ENCODE measurements at places on chromosomes 1 and 21.

GRCh38 chr1:25501235-25502058 lies 42.0 kb upstream of the LDLRAP1 start:
- DNase-seq: no peak

DNA sequence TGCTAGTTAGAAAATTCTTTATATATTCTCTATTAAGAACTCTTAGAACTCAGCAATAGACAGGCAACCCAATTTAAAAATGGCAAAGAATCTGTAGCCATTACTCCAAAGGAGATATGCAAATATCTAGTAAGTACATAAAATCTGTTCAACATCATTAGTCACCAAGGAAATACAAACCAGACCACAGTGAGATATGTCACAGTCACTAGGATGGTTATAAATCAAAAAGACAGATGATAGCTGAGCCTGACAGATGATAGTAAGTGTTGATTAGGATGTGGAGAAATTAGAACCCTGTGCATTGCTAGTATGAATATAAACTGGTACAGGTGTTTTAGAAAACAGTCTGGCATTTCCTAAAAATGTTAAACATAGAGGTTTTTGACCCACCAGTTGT lies 26.6 kb downstream of the SRSF11 start:
- DNase-seq: no peak

- DNase-seq: no peak
Observed at GRCh38 chr1:22854688-22855565, 117.7 kb downstream of the LACTBL1 start.

DNA sequence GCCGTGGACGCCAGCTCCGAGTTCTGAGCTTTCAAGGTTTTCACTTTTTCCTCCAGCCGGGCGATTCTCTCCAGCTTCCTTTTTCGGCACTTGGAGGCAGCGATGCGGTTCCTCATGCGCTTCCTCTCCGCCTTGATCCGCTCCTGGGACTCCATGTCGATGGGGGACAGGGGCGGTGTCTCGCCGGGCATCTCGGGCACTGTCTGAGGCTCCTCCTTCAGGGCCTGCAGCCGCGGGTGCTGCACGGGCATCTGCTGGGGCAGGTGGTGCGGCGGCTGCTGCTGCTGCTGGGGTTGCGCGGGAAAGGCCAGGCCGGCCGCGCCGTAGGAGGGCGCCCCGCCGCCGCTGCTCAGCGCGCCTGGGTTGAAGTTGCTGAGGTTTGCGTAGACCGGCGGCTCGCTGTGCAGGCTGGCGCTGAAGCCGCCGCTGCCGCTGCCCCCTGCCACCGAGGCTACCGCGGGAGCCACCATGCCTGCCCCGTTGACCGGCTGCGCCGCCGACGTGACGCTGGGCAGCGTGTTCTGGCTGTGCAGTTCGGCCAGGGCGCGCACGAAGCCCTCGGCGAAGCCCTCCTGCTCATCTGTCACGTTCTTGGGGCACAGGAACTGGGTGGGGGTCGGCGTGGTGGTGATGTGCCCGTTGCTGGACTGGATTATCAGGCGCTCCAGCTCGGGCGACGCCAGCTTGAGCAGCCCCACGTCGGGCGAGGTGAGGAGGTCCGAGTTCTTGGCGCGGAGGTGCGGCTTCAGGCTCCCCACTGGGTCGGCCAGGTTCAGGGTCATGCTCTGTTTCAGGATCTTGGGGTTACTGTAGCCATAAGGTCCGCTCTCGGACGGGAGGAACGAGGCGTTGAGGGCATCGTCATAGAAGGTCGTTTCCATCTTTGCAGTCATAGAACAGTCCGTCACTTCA lies 1.4 kb downstream of the JUN start:
- peak; percentile 55 for DNase-seq

DNA sequence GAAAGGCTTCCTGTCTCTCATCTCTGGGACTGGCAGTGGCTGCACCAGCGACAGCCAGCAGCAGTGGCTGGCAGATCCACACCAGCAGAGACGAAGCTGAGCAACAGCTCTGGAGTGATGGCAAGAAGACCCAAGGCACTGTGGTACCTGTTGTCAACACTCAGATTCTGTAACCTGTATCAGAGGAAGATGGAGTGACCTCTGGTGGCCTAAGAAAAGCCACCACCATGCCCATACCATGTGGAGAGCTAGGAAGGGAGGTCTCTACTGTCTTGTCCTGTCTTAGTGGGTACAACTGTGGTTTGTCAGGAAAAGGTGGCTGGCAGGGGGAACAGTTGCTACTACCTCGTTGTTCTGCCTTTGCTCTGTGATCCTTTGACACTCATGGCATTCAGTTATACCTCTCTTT lies 22.5 kb upstream of the RHBDL2 start:
- DNase-seq: no peak

GRCh38 chr21:45588086-45588825 lies 46.0 kb upstream of the SLC19A1 start:
- DNase-seq: no peak

DNA sequence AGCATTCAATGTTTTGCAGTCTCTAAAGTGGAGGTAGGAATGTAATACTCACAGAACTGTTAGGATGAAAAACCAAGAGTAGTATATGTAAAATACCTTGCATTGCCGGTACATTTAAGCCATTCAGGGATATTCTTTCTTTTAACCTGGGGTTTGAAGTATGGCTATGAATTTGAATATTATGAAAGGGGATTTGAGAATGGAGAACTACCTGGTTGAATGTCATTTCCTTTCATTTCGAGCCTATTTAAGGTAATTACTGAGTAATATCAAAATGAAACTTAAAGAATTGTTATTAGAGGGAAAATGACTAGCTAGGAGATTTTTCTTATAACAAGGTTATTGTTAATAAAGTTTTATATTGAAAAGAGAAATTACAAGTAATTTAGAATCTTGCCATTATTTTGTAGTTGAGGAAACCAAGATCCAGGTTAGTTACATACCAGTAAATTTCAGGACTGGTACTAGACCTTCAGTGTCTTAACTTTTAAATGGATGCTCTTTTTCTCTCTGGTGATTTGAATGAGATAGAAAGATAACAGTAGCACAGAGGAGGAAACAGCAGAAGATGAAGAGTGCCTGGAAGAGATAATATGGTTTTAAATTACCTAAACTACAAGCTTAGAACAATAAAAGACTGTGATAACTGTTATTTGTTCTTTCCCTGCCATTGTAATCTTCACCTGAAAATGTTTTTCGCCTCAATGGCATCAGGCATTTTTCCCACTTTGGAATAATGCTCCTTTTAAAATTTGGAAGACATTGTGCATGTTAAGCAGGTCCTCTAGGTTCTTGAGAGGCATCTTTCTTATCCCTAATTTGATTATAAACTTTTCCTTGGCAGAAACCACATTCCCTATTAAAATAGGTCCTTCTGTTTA lies 103.2 kb downstream of the PKN2 start:
- DNase-seq: no peak

- DNase-seq: no peak
Observed at GRCh38 chr1:175043824-175044223, 20.6 kb upstream of the MRPS14 start.

- no peak for DNase-seq
Observed at GRCh38 chr1:219659684-219660083, 46.8 kb upstream of the ZC3H11B start.

DNA sequence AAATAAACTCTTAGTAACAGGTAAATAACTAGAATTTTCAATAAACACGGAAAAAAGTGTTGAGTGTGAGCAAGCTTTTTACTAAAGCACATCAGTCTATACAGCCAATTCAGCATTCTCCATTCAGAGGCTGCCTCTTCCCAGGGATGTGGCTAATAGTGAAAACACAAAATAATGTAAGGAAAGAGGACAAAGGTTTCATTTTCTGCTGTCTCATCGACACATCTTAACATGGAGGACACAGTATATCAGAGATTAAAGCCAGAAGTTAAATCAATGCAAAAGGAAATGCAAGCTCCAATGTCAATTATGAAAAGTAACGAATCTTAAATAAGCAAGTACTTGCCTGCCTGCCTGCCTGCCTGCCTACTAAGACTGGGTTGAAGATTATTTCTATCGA lies 43.2 kb downstream of the LUZP1 start:
- DNase-seq: no peak

GRCh38 chr1:155305881-155306391 lies 2.7 kb upstream of the FDPS start:
- no peak for DNase-seq

GRCh38 chr1:94602316-94602715 lies 60.8 kb upstream of the F3 start:
- DNase-seq: no peak

DNA sequence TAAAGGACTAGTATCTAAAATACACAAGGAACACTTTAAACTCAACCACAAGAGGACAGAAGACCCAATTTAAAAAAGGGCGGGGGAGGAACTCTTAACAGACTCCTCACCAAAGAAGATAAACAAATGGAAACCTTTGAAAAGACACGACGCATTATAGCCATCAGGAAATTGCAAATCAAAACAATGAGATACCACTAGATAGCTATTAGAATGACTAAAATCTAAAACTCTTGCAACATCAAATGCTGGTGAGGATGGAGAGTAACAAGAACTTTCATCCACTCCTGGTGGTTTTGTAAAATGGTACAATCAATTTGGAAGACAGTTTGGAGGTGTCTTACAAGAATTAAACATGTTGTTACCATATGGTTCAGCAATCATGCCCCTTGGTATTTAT lies 708.2 kb downstream of the BRINP3 start:
- DNase-seq: no peak

GRCh38 chr1:208985231-208985630 lies 598.3 kb upstream of the CAMK1G start:
- no peak for DNase-seq

DNA sequence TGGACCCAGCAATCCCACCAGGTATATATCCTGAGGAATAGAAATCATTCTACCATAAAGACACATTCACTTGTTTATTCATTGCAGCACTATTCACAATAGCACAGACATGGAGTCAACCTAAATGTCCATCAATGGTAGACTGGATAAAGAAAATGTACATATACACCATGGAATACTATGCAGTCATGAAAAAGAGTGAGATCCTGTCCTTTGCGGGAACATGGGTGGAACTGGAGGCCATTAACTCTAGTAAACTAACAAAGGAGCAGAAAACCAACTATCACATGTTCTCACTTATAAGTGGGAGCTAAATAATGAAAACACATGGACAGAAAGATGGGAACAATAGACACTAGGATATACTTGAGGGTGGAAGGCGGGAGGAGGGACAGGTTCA lies 36.1 kb upstream of the PRKACB start:
- no peak for DNase-seq

DNA sequence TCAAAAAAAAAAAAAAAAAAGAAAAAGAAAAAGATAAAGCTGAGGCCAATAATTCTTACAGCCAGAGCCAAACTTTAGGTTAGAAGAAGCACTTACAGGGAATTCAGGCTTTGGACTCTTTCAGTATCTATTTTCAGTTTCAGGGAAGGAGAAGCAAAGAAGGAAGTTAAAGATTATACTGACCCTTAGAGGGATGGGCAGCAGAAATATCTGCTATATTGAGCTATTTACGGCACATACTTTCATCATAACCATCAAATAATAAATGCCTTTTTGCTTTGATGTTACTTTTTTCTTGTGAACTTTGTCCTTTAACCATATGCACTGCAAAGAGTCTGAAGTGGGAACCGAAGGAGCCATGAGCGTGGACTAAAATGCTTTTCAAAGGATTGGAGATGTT lies 42.0 kb downstream of the TM2D1 start:
- no peak for DNase-seq

- no peak for DNase-seq
Observed at GRCh38 chr1:109187127-109187526, 26.6 kb upstream of the SARS1 start.

GRCh38 chr1:232452117-232452516 lies 177.8 kb downstream of the SIPA1L2 start:
- DNase-seq: no peak

DNA sequence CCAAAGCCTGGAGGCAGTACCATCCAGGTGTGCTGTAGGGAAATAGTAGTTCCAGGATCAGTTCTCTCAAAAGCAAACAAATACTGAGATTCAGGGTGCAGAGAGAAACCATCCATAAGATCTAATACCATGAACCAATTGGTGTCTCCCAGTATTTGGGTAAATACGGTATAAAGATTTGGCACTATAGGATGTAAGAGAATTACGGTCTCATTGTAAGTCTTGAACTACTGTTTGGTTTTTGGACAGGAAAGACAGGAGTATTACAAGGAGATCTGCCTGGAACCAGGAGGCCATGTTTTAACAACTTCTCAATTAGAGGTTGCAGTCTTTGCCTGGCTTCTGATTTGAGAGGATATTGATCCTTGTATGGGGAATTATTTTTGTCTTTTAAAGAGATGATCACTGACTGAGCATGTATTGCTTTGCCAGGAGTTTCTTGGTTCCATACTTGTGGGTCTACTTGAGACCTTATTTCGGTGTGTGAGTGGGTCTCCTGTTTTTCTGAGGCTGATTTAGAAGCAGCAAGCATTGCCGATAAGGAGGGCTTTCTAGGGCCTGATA lies 10.2 kb downstream of the AADACL4 start:
- no peak for DNase-seq

GRCh38 chr1:79105500-79105899 lies 99.0 kb upstream of the ADGRL4 start:
- no peak for DNase-seq

GRCh38 chr21:41765420-41765821 lies 1.4 kb downstream of the RIPK4 start:
- no peak for DNase-seq

GRCh38 chr1:35637401-35637809 lies 3.9 kb downstream of the PSMB2 start:
- no peak for DNase-seq

DNA sequence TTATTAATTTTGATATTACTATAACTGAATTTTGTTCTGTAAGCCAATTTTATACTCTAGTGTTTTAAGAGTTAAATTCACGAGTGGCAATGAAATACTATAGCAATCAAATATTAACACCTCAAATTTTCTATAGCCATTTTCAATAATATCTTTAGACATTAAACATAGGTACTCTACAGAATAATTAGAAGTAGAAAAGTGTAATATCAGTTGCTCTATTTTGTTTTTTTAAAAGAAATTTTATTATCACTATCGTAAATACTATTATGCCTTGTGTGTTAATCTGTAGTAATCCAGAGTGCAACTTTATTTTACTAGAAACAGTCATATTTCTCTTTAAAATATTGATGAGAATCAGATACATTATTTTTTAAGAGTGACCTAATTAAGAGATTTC lies 691.2 kb downstream of the USP25 start:
- DNase-seq: no peak

DNA sequence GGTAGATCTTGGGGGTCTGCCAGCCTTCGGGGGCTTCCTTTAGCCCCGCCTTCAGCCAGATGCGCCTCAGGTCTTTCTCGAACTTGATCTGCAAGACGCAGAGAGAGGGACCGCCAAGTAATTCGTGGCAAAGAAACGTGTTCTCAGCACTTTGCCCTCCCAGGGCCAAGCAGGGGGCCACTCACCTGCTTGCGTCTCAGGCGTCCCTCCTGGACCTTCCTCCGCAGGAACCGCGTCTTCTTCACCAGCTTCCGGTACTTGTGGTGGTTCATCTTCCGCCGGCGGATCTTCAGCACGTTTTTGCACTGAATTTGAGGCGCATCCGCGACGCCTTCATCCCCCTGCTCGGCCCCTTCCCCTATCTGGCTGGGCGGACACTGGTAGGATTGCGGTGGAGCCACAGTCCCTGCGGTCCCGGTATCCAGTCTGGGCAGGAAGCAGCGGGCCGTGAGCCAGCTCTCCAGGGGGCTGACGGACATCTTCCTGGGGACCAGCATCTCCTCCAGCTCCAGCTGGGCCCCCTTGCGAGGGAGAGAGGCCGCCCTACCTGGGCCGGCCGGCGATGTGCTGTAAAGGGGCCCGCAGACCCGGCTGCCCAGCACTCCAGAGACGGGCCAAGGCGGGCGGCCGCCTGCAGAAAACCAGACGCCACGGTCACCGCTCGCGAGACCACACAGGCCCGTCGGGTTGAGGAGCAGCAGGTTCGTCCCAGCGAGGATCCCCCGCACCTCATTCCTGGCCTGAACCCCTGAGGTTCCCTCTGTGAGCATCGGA lies 1.0 kb downstream of the AURKAIP1 start:
- DNase-seq: no peak
